SIG-M5 (cell line): ENCODE measurements at places on chromosomes 11 and 22.

- no peak for DNase-seq
These were observed 6.4 kb downstream of the ENDOD1 start for GRCh38 chr11:95095858-95096587.

DNA sequence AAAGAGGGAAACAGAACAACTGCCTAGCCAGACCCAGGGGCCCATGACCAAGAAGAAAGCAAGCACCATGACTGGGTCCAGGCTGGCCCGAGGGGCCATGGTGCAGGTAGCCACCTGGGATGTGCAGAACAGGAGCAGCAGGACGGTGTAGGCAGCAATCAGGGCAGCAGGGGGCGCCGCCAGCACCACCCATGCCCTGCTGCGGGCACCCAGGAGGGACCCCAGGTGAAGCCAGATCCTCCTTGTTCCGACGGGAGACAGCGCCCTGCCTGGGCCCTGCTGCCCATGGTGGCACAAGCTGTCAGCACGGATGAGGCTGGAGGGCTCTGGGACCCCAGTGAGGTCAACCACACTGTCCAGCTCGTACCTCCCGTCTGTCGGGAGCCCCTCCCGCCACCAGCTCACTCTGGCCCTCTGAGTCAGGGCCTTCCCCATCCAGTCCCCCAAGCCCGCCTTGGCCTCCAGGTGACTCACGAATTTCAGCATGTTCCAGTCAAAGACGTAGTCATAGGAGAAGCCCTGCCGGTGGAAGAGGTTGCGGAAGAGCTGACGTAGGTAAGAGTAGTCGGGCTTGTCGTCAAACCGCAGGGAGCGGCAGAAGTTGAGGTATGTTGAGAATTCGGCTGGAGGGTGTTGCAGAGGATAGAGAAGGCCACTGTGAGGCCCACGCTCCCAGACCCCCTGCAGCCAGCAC is 18.8 kb downstream of the CSNK1E start:
- no peak for DNase-seq

GRCh38 chr11:77642228-77642627 is 4.6 kb upstream of the CLNS1A start:
- DNase-seq = no peak

DNA sequence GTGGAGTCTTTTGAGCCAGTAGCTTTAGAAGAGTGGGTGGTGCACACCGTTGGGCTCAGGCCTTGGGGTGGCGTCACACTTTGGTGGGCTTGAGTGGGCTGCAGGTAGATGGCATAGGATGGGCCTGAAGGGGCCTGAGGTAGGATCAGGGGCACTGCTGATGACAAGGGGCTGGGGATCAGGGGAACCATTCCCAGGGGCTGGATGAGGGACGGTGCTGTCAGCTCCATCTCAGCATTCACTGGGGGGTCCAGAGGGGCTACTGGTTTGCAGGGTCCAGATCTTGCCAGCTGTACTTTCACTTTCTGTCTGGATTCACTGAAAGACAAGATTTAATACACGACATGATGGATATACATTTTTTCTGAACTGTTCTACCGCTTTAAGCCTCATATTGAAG is 11.1 kb downstream of the E2F8 start:
- DNase-seq = no peak

DNA sequence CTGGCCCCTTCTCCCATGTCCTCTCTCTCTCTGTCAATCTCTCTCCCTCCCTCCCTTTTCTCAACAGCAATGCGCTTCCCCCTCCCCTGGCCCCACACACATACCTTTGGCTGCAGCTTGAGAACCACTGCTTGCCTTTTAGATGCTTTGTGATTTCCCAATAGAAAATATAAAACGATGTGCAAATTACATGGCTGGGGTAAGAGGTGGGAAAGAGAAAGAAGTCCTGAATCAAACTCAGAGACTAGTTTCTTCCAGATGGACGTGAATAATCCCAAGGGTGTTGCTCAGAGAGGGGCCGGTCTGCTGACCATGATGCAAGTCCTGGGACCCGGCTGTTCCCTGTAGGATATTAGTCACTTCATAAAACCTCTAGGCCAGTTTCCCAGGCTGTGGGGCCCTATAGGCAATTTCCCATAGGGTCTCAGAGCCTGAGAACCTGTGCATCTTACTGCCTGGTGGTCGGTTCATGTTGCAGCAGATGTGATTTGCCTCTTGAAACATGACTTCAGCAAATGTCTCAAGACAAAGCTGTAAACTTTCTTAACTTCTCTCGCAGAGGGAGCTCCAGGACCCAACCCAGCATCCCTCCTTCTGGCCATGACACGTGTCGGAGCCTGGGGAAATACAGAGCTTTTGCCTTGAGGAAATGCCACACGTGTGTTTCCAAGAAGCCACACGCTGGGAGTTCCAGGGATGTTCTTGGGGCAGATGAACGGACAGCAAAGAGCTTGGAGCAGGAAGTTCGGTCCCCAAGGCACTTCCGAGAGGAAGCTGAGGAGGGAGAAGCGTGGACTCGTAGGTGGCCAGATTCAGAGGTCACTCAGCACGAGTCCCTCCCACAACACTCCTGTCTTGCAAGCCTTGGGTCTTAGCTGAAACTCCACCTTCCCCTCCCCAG is 34.5 kb upstream of the ETS1 start:
- no peak for DNase-seq

DNA sequence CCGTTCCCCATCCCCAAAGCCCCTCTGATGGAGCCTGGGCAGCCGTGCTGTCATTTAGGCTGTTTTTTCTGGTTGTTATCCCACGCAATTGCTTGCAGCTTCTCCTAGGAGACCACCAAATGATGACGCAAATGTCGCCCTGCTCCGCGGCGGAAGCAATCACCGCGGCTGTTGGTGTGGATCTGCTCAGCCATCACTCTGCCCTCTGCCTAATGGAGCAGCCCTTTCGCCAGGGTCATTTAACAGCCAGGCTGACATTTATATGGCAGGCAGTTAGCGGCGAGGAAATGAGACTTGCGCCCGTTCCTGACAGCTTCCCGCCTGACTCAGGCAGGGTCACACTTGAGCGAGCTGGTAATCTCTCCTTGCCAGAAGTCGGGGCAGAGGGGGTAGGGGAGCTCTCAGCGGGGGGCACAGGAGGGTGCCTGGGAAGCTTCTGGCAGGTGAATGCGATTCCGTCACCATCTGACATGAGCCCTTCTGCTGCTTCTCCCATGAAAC is 97.9 kb upstream of the RTL6 start:
- no peak for DNase-seq

DNA sequence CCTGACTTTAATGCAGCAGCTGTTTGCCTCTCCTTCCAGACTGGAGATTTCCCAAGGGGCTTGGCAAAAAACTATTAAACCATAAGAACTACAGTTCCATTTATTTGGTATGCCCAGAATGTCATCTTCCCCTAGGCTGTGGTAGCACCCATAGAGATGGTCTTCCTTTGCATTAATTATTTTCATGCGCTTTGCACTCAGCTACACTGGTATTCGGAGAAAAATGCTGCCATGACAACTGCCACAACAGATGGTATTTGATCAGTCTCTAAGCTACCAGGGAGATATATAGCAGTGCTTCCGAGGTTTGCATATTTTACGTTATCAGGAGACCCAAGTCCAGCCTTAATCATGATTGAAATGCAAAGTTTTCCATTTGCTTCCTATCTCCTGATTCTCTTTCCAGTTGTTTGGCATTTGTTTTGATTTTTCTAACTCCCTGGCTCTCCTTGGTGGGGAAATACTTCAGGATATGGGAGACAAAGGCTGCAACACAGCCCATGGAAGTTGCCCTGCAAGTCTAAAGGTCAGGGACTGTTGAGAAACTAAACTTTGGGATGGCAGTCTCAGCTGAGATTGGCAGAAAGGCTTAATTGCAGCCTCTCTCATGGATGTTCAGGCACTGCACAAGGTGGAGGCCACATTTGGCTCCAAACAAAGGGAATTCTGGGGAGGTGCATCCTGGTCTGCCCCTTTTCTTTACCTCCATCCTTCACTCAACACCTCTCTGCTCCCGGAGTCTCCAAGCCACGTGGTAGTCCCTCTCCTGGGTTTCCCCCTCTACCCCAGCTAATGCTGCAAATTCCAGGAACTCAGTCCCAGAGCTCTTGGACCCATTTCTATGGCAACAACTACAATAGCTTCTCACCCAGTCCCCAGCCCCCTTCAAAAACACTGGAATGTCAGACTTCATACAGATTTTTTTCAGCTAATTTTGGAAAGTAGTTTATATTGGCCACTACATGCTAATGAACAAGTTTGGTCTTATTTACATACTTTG is 151.8 kb downstream of the NAV2 start:
- DNase-seq = no peak

DNA sequence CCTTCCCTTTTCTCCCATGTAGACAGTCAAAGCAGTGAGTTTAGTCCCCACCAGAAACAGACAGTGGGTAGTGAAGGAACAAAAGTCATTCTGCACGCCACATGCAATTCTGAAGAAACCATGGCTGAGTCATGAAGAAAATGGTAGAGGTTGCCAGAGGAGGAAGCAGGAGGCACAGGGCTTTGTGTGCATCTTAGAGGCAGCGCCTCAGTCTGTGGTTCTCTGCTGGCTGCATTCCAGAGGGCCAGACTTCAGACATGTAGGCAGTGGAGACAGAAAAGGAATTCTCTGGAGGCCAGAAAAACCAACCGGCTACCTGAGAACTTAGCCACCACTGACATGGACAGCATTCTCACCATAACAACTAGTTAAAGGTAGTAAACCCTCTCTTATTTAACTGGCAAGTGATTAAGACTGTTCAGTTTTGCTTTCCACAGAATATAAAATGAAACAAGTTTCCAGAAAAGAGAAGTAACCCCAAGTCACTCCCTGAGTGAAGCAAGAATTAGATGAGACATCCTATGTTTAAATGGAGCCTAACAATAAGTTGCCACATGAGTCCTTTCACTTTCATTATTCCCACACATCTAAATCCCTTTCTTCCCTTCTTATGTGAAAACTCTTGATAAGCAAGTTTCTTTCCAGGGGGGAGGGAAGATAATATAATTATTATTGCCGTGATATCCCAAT is 556.1 kb downstream of the SOX6 start:
- peak; percentile 59 for DNase-seq

- DNase-seq = no peak
These were observed 29.9 kb downstream of the MICAL2 start for GRCh38 chr11:12140186-12140793.

DNA sequence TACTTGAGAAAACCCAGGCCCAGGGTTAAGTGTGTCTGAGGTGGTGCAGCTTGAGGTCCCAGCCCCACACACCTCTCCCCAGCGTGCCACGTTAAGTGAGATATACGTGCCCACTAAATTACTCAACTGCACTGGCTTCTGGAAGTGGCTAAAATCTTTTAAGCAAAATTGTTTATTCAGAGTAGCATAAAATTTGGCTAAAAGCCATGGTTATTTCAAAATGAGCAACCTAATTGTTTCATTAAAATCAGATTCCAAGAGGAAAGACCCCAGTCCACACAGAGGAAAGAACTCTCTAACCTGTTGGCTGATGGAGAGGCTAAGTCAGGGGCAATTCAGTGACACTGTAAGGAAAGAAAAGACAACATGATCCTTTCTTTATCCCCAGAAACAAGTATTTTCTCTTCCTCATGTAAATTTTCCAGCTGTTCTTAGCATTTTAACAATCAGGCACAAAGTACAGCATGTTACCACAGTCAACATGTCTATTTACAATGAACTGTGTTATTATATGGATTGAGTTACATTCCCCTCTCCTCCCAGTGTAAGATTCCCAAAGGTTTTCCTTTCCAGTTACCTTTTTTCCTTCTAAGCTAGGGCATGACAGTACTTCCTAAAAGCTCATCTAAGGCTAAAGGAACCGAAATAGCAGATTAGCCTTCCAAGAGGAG is 26.6 kb downstream of the NUP50 start:
- no peak for DNase-seq

DNA sequence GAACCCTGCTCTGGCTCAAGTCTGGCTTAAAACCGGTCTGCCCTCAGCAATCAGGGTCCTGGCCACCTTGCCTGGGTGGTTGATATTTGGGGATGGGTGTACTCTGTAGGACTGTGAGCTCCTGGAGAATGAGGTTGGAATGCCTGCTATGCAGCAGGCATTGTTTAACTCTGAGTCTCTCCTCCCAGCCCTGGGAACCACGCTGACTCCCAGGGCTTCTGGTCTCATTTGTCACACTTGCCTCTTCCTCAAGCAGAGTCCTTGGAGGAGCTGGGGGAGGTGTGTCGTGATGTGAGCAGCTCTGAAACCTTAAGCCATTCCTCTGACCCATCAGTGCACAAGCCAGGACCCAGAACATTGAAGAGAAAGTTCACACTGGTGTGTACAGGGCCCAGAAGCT is 340.1 kb downstream of the MN1 start:
- no peak for DNase-seq

- DNase-seq = no peak
These were observed 21.7 kb downstream of the KIAA0930 start for GRCh38 chr22:45218976-45219375.

DNA sequence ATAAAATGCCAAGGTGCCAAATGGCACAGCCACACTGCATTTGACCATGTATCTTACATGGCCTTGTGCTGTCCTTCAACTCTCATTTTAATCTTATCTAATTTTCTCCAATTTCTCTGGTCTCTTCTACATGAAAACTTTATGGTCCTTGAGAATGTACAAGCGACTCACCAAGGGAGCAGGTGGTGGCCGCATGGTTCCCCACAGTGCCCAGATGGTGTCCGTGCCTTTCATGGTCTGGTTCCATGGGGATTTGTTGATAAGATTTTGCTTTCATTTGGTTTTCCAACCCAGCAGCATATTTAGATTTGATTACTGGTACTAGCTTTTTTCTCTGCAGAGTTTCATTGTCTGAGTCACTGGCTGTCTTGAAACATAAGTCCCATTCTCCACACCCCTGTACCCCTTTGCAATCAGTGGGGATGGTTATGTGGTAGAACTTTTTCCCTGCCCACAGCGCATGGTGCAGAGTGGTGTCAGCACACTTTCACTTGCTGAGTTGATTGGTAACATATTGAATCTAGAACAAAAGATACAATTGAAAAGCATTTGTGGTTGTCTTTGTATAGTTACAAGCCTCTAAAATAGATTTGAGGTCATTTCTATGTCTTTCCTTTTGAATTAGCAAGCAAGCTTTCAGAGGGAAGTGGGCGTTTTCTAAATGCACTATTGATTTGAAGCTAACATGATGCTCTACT is 24.1 kb downstream of the ZNRF3 start:
- no peak for DNase-seq

DNA sequence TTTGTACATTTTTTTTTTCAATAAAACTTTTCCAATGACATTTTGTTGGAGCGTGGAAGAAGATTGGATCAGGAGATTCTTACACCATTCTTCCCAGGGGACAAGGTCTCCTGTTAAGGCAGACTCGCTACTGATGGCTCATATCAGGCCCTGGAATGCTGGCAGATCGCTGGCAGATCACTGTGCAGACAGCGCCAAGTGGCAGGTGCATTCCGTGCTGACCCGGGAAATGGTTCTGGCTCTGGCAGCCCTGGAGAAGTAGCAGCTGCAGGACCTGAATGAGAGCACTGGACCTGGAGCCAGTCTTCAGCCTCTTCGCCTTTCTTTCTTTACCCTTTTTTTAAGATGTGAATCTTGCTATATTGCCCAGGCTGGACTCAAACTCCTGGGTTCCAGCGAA is 10.7 kb downstream of the SERPINH1 start:
- no peak for DNase-seq
